Activated CD8-positive, alpha-beta memory T cell treated with anti-CD3 and anti-CD28 coated beads for 1 hour (primary cell): ENCODE measurements at places on chromosomes 1 and 21.

GRCh38 chr1:40711465-40712404, 20.2 kb downstream of the NFYC start:
- DNase-seq = no peak

DNA sequence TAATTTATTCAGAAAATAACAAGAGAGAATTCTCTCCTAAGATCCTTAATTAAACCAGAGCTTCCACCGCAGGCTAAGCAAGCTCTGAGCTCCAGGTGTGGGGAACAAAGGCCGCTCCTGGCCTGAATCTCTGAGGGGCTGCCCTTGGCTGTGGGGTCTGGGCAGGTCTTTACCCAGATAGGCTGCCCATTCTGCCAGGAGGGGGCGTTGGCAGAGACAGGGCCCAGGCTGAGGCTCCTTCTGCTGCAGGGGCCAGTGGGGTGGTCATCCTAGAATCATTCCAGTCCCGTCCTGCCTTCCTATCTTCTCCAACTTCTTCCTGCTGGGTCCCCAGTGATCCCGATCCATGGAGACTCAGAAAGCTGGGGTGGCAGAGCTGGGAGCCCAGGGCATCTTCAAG, 82.9 kb upstream of the POU3F1 start:
- DNase-seq = no peak

GRCh38 chr1:175443332-175443731, 250.8 kb upstream of the KIAA0040 start:
- DNase-seq = no peak

- no peak for DNase-seq
Observed at GRCh38 chr1:79255421-79255820, 248.9 kb upstream of the ADGRL4 start.

DNA sequence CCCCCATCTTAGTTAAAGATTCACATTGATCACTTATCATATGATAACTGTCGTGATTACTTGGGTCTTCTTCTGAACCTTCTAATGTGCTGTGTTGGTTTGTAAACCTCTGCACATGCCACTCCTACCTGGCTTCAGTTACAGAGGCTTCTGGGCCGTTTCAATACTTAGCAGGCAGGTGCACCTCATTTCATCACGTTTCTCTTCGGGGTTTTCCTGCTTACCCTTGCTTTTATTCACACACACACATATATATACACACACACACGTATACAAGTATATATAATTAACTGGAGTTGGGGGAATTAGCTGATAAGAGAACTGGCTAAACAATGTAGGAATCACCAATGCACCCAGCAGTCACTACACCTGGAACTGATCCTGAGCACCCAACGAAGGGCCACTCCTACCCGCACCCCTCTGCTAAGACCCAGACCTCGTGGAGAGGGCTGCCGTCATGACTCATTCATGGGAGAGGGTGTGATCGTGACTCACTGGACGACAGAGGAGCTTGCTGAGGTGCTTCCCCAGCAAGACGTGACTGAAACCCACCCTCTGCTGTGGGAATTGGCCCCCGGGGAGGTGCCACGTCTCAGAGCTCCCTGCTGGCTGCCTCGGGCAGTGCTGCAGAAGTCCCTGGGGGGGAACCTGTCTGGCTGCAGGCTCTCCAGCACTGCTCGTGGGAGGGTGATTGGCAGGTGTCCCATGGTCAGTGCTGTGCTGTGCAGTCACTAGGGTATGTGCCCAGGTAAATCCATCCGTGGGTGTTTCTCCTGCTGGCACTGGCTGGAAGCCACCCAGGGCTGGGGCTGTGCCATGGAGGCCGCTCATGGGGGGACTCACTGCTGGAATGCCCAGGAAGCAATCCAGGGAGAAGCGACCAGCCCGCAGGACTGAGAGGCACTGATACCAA, 166.6 kb downstream of the DYRK1A start:
- DNase-seq = no peak

GRCh38 chr1:39145331-39145965, 59.0 kb upstream of the MACF1 start:
- DNase-seq = no peak
